ENCODE measurements at places on chromosomes 16 and 17.
A peak's percentile ranks its signal among the peaks of the same experiment; 100 is the strongest.

- no peak for DNase-seq
Observed at GRCh38 chr16:86466696-86467406, 43.5 kb upstream of the FOXF1 start.

DNA sequence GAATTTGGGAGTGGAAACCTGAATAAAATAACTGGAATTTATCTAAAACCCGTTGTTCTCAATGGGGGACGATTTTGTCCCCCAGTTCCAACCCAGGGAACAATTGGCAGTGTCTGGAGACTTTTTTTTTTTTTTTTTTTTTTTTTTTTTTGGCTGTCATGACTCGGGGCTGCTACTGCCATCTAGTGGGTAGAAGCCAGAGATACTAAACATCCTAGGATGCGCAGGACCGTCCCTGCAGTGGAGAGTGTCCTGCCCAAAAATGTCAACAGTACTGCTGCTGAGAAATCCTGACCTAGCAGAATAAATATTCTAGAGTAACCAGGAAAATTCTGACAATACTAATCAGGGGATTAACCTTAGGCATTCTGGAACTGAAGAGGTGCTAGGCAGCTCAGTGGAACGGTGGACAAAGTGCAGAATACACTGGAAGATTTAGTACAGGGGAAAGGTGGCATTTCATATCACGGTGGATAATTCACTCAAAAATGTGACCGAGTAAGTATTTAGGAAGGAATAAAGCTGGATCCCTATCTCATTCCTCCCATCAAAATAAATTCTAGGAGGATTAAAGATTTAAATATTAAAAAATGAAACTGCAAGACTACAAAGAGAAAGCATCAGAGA is 107.6 kb downstream of the SPECC1 start:
- DNase-seq, result no peak

DNA sequence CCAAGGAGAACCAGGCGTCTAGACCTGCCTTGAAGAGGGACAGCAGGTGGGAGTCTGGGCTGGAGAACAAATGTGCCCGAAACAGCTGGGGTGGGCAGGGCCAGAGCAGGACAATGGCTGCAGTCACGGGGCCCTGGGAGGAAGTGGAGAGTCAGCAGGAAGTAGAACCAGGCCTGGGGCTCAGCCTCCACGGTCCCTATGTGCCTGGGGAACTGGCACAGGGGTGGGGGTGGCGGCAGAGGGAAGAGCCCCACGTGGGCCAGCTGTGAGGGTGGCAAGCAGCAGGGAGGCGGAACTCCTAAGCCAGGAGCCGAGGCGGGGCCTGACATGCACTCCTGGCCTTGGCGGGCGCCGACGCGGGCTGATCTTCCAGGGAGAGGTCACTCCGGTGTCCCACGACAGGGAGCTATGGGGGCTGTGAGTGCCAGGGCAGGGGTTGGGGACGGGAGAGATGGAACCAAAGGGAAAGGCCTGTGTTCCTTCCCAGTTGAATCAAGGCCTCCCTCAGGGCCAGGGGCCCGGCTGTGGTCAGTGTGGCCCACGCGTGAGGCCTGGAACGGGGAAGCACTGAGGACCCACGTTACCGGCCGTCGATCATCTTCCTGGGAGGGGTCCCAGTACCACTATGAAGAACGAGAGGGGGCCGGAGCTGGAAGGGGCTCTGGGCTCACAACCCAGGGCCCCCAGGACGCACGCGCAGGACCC is 42.7 kb downstream of the TIMM22 start:
- no peak for DNase-seq

- no peak for DNase-seq
Observed at GRCh38 chr16:28859326-28859725, 4.3 kb upstream of the SH2B1 start.

DNA sequence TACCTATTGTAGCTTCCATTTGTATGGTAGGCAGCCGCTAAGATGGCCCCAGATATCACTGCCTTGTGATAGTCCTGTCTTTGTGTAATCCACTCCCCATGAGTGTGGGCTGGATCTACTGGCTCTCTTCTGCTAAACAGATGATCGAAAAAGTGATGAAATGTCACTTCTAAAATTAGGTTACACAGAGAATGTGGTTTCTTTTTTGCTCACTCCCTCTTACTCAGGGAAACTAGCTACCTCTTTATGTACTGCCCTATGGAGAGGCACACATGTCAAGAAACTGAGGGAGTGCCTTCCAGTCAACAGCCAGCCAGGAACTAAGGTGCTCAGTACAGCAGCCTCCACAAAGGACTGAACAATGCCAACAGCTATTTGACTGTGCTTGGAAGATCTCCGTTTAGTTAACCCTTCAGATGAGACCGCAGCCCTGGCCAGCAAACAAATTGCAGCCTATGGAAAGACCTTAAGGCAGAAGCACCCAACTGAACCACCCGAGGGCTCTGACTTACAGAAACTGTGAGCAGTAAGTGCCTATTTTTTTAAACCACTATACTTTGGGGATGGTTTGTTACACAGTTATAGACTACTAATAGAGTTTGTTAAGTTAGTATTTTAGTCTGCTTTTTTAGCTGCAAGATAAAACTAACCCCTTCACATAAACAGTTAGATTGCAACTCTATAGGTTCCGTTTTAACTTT is 113.2 kb upstream of the MAF start:
- no peak for DNase-seq

- DNase-seq, result no peak
Observed at GRCh38 chr17:82101767-82102679, 4.0 kb upstream of the FASN start.

DNA sequence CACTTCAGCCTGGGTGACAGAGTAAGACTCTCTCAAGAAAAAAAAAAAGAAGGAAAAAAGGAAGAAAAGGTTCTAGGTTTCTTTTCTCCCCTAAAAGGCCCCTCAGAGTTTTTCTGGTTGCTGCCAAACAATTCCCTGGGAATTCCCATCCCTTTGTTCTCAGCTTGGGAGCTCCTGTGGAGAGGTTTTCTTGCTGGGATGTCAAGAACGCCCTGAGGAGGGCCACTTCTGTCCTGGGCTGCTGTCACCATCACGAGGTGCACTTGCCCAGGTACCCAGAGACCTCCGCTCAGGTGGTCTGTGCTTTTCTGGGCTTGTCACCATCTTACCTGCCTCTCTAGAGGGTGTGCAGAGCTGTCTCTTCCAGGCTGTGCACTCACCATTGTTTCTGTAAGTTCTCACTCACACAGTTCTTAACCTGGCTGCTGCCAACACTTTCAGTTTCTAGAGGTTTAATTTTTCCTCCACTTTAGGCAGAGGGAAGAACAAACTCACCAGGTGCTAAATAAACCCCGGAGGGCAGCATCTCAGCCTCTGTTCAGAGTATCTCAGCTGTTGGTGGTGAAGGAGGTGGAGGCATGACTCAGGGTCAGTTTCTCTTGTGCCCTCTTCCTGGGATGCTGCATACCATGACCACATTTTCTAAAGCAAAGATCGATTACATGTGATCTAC is 2.4 kb upstream of the COX6A2 start:
- DNase-seq, result no peak

DNA sequence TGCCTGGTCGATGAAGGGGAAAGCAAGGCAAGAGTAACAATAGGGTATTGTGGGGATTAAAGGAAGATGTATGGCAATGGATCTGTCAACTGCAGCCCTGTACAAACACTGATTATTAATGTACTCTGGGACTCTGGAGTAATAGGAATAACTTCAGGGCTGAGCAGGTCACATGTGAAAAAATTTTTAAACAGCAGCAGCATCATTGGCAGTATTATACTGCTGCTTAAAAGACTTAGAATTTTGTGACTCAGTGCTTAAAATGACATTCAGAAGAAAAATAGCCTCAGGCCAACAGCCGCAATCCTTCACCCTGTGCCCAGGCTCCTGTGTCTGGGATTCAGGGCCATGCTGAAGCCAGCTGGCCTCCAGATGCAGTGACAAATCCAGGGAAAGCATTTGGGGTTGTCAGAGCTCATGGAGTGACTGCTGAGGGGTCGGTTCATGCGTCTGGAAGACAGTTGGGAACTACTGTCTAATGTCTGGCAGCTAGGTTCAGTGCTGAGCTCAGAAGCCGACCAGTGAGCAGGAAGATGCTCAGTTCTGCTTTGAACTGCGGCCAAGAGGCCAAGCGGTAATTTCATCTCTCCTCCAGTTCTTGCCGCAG is 22.2 kb downstream of the TEX2 start:
- DNase-seq, result no peak

DNA sequence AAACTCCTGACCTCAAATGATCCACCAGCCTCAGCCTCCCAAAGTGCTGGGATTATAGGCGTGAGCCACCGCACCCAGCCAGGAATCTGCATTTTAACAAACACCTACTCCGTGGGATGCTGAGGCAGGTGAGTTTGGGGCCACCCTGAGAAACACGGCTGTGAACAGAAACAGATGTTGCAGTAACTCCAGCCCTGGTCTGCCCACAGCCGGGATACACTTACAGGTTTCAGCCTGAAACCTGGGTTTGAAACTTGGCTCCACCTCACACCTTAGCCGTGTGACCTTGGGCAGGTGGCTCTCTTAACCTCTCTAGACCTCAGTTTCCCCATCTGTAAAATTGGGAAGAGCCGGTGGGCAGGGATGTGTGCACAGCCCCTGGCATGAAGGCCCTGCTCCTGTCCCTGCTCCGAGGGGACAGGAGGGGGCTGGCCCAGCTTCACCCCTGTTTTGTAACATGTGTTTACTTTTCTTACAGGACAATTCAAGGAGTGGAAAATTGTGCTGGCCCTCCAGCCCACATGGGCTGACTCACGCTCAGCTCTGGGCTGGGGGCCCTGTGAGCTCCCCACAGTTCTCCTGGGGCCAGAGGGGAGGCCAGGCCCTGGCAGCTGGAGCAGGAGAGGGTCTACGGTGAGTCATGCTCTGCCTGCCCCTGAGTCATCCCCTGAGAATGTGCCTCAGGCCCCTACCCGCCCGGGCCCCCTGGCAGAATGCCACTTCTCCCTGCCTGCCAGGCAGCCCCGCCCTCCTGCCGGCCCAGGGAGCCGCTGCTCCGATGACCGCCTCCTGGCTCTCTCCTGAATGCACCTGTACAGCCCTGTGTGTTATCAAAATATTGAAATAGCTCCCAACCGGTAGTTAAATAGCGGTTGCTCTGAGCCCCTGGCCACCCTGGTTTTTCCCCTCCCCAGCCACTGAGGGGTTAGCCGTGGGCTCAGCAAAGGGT is 7.7 kb upstream of the PPL start:
- DNase-seq, result no peak

DNA sequence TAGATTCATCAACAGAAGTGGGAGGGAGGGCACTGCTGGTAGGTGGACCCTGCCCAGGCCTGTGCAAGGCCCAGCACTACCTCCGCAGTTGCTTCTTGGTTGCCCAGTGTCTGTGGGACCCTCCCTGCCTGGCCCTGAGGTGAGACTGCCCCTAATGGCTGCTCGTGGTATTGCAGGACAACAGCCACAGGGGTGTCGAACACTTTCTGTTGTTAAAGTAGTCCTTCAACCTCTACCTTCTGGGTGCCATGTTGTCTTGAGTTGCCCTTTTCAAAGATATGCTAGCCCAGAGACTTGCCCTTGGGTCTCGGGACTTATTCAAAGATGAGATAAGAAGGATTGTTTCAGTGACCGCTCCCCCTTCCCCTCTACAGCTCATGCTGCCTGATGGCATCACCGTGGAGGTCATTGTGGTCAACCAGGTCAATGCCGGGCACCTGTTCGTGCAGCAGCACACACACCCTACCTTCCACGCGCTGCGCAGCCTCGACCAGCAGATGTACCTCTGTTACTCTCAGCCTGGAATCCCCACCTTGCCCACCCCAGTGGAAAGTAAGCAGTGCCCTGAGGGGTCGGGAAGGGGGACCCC is 29.1 kb downstream of the AKAP1 start:
- no peak for DNase-seq

GRCh38 chr16:1332618-1333148 is 762 bp upstream of the BAIAP3 start:
- DNase-seq, result no peak

GRCh38 chr17:27315322-27315721 is 21.4 kb downstream of the WSB1 start:
- peak; percentile 79 for DNase-seq

- no peak for DNase-seq
Observed at GRCh38 chr17:1996800-1997288, 28.3 kb downstream of the RTN4RL1 start.

DNA sequence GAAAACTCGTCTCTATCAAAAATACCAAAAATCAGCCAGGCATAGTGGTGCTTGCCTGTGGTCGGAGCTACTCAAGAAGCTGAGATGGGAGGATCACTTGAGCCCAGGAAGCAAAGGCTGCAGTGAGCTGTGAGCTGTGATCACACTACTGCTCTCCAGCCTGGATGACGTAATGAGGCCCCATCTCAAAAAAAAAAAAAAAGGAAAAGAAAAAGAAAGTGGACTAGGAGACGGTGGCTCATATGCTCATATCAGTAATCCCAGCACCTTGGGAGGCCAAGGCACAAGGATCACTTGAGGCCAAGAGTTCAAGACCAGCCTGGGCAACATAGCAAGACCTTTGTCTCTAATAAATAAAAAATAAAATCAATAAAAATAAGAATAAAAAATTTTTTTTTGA is 8.8 kb upstream of the SUMO2 start:
- no peak for DNase-seq

DNA sequence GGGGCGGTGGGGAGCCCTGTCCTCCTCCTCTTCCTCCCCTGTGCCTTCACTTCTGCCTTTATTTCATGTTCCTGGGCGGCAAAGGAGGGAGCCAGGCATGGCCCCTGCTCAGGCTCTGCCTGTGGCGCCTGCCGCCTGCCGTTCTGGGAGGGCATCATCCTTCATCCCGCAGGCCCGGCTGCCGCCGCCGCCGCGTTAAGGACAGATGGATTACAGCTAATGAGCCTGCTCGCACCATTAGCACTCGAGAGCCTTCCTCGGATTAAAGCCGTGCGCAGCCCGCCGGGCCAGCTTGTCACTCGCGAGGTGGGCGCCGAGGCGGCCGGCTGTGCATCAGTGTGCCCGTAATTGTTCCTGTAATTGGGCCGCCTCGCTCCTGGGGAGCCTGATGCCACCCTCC is 127.7 kb upstream of the GSE1 start:
- DNase-seq, result no peak

DNA sequence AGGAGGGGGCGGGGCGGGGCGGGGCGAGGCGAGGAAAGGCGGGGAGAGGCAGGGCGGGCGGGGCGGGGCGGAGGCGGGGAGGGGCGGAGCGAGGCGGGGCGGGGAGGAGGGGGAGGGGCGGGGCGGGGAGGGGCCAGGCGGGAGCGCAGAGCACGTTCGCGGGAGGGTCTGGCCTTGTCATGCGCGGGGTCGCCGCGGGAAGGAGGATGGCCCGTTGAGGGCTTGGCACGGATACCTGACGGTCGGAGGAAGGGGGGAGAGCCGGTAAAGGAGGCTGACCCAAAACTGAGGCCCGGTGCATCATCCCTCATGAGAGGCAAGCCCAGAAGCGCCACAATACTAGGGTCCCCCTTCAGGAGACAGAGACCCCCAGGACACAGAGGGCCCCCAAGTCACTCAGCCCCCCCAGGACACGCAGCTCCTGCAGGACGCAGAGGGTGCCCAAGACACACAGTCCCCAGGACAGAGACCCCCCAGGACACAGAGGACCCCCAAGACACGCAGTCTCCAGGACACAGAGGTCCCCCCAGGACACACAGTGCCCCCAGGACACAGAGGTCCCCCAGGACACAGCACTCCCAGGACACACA is 593 bp upstream of the WDR45B start:
- DNase-seq, result no peak

DNA sequence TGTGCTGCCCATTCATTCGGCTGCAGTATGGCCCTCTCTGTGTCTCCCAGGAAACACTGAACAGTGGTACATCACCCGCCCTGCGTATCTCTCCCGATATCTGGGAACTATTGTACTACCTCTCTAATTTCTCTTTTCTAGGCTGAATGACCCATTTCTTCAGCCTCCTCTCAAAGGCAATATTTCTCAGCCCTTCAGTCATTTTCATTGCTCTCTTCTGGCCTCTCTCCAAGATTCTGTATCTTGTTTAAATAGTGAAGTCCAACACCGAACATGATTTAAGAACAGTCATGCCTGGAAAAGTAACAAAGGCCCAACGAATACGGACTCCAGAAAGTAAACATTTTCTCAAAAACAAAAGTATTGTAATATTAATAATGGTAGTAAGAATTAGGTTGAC is 220.1 kb downstream of the ZFHX3 start:
- no peak for DNase-seq
